NCI-H2029 treated with DMSO at 0.1 percent for 48 hours (cell line): ENCODE measurements at places on chromosomes 4 and X.

GRCh38 chr4:182203872-182204411, 39.3 kb upstream of the TENM3 start:
- DNase-seq: no peak

- DNase-seq: no peak
Observed at GRCh38 chrX:17680732-17681413, 56.4 kb upstream of the SCML1 start.

- DNase-seq: no peak
Observed at GRCh38 chr4:173191623-173192041, 23.0 kb downstream of the GALNT7 start.

DNA sequence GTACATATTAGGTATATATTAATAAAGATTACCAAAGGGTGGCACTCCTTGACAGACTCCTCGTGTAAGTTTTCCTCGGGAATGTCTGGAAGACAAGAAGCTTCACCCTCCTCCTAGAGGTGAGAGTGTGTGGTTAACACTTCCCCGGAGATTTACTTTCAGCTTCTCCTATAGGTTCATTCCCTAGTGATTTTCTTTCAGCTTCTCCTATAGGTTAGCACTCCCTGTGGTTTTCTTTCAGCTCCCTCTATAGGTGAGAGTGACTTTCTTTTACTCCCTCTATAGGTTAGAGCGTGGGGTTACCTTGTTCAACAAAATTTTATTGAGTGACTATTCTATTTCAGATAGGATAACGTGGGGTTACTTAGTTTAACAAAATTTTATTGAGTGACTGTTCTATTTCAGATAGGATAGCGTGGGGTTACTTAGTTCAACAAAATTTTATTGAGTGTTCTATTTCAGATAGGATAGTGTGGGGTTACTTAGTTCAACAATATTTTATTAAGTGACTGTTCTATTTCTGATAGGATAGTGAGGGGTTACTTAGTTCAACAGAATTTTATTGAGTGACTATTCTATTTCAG, 106.0 kb upstream of the PLAC1 start:
- DNase-seq: no peak

DNA sequence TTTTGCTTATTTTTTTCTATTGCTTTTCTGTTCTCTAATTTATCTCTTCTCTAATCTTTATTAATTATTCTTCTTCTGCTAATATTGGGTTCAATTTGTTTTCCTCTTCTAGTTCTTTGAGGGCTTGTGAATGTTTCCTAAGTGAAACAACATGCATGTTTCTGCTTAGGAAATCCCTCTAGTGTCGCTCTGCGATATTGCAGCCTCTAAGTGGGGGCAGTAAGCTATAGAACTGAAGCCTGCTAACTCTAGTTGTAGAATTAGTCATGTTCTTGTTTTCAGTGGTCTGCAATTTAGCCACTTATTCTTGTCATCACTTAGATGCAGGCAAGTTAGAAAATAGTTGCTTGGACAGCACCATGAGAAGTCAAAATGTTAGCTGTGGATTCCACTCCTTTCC, 222.6 kb downstream of the SPIN4 start:
- DNase-seq: no peak

DNA sequence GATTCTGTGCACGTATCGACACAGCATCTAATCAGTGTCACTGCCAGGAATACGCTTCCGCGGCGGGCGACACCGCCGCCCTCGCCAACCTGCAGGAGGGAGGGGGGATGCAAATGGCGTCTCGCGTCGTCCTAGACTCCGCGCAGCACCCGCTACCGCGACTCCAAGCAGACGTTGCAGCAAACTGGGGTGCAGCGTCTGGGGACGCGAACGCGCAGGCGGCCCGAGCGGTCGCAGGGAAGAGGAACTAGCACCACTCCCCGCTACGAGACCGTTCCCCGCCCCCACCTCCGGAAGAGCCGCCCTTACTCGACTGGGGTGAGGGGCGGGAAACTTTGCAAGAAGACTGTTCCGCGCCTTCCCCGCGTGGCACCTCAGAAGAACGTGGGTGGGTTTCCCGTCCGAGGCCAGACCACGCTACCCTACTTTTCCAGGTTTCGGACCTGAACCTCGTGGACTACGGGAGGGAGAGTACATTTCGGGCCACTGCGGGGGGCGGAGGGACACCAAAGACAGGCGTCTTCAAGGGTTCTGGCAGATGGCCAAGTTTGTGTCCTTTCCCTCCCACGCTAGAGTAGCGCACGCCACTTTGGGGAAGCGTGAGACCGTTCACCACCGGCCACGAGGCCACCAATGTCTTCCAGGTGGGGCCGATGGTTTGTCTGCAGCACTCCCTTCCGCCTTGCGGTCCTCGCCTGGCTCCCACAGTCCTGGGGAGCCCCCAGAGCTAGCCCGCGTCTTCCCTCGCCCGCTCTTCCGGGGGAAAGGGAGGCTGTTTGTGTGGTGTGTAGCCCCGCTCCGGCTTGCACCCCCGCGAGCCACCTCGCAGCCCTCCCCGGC, 78.0 kb upstream of the BCOR start:
- DNase-seq: peak; percentile 22

GRCh38 chr4:39308611-39309010, 57.6 kb downstream of the RFC1 start:
- peak; percentile 95 for DNase-seq

DNA sequence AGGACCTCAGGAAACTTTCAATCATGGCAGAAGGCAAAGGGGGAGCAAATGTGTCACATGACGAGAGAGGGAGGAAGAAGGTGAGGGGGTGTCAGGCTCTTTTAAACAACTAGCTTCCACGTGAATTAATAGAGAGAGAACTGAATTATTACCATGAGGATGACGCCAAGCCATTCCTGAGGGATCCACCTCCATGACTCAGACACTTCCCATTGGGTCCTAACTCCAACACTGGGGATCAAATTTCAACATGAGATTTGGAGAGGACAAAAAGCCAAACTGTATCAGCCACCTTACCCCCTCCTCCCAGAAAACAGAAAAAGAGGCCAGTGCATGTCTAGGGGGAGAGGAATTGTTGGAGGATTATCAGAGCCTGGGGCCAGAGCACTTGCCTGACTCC, 40.4 kb upstream of the LAS1L start:
- DNase-seq: no peak

- DNase-seq: no peak
Observed at GRCh38 chr4:12778191-12778590, 705.9 kb downstream of the RAB28 start.

- peak; percentile 0 for DNase-seq
Observed at GRCh38 chrX:69493193-69493592, 10.9 kb upstream of the NALF2 start.

DNA sequence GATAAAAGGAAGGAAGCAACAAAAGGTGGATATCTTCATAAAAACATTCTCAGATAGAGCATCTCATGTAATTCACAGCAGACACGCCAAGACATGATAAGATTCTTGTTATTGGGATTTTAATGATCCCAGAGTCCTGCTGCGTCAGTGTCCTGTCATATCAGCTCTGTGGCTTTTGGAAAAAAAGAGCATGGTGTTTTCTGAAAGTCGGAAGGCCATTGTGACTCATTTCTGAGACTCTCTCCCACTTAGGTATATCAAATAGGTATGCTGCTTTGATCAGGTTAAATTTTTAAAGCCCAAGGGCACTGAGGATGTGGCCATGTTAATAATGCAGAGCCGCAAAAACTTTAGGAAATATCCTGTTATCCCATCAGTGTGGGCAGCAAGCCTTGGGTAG, 481.0 kb downstream of the KCNIP4 start:
- DNase-seq: no peak

DNA sequence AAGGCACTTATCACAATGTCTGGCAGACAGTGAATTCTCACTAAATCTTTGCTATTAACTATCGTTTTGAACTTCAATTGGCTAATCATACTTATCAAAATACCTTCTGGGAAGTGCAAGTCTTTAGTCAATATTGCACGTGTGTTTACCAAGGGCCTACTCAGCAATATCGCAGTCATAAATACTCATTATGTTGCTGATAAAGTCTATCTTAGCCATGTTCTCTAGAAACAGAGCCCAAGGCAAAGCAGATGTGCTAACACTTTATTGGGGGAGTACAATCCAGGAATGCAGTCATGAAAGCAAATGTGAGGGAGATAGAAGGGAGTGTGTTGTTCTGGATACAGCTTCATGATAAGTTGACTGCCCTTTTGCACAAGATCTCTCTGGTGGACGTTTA, 90.5 kb downstream of the FBXO8 start:
- no peak for DNase-seq

DNA sequence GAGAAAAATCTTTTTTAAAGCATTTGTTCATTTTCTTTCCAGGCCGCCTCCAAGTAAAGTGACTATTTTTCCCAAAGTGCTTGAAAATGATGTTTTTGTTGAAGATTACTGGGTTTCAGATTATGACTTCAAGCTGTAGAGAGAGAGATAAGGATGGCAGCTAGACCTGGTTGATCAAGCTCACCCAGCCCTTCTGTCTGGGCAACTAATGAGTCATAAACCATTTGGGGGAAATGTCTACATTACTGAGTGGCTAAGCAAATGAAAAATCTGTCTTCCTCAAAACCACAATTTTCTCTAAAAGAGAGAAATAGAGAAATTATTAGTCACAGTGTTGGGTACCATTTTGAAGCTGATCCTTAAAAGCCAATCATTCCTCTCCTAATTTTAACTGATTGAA, 355.4 kb upstream of the CPEB2 start:
- no peak for DNase-seq

DNA sequence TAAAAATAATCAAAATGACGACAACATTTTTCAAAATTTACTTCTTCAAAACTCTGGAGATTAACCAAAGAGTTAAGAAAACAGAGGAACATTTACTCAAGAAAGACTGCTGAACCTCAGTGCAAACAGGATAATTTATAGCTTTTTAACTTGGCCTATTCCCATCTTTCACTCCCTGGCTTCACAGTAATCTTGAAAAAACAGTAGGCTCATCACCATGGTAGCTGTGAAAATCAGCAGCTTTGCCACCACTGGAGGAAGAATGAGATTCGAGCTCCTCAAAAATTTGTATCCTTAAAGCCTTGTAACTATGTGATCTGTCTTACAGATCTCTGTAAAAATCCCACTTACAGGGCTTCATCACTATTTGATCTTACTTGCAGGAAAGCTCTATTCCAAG, 447.7 kb upstream of the CTSO start:
- DNase-seq: no peak

- DNase-seq: no peak
Observed at GRCh38 chr4:73730867-73731266, 9.5 kb upstream of the CXCL8 start.

- DNase-seq: no peak
Observed at GRCh38 chr4:40978548-40978947, 228.8 kb downstream of the NSUN7 start.

DNA sequence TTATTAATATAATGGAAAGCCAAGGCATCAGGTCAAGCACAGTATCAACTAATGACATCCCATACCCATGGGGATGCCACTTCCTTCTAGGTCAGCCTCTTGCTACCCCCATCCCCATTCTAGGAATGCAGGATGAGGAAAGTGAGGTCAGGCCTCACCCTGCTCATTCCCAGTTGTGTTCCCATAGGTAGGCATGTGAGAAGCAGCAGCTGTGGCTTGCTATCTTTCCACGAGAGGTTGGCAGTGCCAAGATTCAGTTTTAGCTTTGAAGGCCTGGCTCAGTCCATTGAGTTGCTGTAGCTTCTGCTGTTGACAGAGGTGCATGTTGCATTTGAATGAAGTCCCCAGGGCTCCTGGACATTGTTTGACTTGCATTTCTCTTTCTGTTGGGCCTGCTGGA, 15.5 kb downstream of the LONRF3 start:
- DNase-seq: no peak

GRCh38 chr4:106256190-106256589, 59.8 kb downstream of the TBCK start:
- DNase-seq: no peak

- no peak for DNase-seq
Observed at GRCh38 chrX:51024106-51024696, 113.7 kb downstream of the BMP15 start.

DNA sequence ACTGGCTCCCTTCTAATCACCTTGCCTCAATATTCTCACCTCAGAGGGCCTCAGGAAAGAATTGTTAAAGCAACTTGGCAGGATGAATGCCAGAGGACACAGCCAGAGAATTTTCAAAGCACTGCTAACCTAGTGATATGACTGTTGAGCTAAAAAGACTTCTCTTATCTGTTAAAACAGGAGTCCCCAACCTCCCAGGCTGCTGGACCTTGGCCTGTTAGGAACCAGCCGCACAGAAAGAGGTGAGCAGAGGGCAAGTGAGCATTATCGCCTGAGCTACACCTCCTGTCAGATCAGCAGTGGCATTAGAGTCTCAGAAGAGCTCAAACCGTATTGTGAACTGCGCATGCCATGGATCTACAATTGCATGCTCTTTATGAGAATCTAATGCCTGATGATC, 1.7 kb upstream of the KCNE5 start:
- no peak for DNase-seq

DNA sequence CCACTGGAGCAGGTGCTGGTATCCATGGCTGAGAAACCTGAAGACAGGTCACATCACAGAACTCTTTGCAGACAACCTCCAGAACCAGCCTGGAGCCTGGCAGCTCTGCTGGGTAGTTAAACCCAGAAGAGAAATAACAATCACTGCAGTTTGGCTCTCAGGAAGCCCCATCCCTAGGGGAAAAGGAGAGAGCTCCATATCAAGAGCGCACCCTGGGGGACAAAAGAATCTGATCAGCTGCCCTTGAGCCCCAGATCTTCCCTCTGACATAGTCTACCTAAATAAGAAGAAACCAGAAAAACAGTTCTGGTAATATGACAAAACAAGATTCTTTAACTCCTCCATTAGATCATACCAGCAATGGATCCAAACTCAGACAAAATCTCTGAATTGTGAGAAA, 823.2 kb upstream of the FRG1 start:
- no peak for DNase-seq

DNA sequence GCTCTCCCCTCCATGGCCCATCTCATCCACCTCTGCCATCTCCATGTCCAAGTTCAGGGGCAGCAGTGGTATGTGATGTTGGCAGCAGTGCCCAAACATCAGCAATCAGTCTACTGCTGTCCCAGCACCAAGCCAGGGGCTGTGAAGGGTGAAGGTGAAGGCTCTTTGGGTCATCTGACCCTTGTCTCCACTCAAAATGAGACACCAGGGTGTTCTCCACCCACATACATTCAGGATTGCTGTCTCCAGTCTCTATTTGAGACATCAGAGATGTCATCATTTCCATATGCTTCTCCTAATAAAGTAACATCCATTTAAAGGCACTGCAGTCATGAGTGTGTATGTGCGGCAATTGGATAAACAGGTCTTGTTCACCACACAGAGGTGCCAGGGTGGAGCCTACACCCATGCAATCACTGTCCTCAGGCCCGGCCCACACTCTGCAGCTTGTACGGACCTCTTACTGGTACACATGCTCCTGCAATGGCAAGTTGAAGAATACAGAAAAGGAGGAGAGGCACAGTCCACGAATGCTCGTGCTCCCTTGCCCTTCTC, 22.2 kb downstream of the MAML3 start:
- no peak for DNase-seq

- no peak for DNase-seq
Observed at GRCh38 chrX:118187100-118187499, 70.5 kb upstream of the KLHL13 start.

DNA sequence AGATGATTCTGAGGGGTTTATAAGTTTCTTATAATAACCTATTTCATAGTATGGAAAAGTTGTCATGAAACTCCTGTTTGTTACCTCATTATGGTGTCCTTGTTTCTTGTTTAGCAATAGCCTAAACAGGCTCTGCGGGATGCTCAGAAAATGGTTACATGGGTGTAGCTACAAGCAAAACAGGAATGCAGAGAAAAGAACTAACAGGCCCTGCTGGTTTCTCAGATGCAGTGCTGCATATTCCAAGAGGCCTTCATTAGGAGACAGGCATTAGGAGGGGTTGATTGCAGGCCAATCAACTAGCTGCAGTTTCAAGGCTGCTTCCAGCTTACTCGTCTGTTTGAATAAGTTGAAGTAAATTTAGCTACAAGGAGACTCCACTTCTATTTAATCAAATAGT, 37.6 kb upstream of the HPGD start:
- no peak for DNase-seq
